Islet precursor cell (in vitro differentiated cells): ENCODE measurements at places on chromosomes 16 and 17.
A peak's percentile ranks its signal among the peaks of the same experiment; 100 is the strongest.

DNA sequence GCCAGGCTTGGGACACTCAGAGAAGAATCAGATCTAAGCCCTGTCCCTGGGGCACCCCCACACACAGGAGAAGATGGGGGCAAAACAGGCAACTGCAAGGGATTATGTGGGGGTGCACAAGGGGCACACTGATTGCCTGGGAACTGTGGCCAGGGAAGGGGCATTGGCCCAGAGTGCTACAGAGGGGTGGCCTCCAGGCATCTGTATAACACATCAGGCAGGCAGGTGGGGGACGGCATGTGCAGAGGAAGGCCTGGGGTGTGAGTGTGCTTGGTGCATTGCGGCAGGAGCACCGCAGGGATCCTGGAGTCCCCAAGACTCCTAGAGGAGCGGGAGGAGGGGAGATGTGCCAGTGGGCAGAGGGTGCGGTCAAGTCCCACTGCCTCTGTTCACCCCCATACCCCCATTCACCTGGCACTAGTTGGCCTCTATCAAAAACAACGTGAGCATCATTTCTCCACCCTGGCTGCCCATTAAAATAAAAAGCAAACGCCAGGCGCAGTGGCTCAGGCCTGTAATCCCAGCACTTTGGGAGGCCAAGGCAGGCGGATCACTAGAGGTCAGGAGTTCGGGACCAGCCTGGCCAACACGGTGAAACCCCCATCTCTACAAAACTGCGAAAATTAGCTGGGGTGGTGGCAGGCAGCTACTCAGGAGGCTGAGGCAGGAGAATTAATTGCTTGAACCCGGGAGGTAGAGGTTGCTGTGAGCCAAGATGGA is 41.5 kb downstream of the C16orf82 start:
- DNase-seq, result no peak

- DNase-seq, result no peak
These were observed 1221.2 kb downstream of the CDH8 start for GRCh38 chr16:60815033-60815432.

GRCh38 chr17:47857551-47858455 is 6.8 kb upstream of the SP6 start:
- no peak for DNase-seq

- DNase-seq, result no peak
These were observed 822.4 kb upstream of the RBFOX1 start for GRCh38 chr16:6510261-6510660.

- DNase-seq, result peak; percentile 35
These were observed 33.9 kb downstream of the ZNF652 start for GRCh38 chr17:49327835-49328784.

GRCh38 chr16:31177136-31177535 is 2.8 kb upstream of the FUS start:
- no peak for DNase-seq

GRCh38 chr17:37740915-37741314 is 3.9 kb downstream of the HNF1B start:
- no peak for DNase-seq

DNA sequence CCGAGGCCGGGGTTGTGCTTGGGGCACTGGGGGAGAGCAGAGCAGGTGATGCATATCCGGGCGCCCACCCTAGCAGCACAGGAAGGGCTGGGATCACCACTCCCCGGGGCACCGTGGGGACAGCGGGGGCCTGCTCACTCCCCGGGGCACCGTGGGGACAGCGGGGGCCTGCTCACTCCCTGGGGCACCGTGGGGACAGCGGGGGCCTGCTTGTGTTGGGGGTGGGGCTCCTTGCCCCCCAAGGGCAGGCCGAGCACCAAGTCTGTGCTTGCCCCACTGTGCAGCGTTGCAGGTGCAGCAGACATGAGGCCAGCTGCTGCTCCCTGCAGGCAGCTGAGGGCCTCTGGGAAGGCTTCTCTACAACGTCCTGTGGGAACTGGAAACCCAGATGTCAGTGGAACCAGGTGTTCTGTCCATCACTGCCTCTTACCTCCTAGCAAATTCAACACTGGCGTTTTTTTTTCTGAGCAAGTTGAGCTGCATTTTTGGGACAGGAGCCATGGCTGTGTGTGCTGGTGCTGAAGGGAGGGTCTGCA is 25.0 kb upstream of the ZNF750 start:
- no peak for DNase-seq

GRCh38 chr16:30747331-30747730 is 894 bp upstream of the PHKG2 start:
- DNase-seq, result no peak

DNA sequence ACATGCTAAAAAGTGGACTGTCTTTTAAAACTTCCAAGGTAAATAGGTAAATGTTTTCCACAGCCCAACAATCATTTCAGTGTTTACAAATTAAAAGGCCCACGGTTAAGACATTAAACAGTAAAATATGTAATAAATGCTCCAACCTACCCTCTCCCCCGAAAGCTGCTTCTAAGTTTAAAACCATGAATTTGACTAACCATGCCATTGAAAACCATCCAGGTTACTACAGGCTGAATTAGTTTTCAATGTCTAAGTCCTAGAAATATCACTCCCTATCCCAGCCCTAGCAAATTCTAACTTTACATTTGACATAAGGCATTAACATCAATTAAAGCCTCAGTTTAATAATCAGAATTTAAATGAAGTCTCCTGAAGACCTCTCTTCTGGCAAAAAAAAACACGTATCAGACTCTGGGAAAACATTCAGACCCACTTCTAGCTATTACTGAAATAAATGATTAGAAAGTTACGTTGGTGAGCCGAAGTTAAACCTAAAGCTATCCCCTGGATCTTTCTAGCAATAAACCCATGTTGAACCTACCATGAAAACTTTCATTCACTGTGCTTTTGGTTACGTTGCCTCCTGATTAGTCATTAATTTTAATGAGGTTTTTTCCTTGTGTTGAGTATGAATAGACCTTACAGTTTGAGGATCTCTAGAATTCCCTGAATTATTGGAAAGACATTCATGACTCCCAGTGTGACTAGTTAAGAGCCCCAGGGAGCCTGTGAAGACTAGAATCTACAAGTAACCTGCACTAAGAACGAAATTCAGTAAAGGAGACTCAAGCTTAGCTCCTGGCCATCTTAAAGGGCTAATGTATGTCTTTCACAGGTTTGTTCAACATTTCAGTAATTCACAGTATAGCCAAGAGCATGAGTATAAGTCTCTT is 1.7 kb upstream of the POLG2 start:
- DNase-seq, result no peak

GRCh38 chr17:64662774-64663367 is 764 bp upstream of the SMURF2 start:
- no peak for DNase-seq
